Stimulated activated CD8-positive, alpha-beta memory T cell treated with anti-CD3 and anti-CD28 coated beads, Interleukin-2, amount 100 ng/mL, for 48 hours (primary cell): ENCODE measurements at places on chromosomes 4 and X.

DNA sequence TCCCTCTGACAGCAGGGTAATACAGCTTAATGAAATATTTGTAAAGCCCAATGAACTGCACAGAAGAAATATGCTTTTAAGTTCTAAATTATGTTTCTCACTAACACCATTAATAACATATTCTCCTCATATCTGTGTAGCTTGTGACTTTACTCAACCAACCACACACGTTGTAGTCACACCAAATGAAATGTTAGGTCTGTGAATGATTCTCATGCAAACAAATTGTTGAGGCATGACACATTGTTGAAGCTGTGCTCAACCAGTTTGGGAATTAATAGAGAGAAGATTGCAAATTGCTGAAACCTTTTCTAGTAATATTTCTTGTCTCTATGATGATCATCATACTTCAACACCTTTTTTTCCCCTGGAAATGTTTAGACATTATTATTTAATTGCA is 645.9 kb downstream of the PCDH7 start:
- no peak for DNase-seq

- no peak for DNase-seq
Measured at GRCh38 chrX:103309860-103310554, 783 bp downstream of the BEX2 start.

GRCh38 chrX:12648995-12649394 is 142.2 kb upstream of the PRPS2 start:
- DNase-seq, result no peak

GRCh38 chr4:2412534-2412884 is 5.9 kb downstream of the ZFYVE28 start:
- peak; percentile 57 for DNase-seq

DNA sequence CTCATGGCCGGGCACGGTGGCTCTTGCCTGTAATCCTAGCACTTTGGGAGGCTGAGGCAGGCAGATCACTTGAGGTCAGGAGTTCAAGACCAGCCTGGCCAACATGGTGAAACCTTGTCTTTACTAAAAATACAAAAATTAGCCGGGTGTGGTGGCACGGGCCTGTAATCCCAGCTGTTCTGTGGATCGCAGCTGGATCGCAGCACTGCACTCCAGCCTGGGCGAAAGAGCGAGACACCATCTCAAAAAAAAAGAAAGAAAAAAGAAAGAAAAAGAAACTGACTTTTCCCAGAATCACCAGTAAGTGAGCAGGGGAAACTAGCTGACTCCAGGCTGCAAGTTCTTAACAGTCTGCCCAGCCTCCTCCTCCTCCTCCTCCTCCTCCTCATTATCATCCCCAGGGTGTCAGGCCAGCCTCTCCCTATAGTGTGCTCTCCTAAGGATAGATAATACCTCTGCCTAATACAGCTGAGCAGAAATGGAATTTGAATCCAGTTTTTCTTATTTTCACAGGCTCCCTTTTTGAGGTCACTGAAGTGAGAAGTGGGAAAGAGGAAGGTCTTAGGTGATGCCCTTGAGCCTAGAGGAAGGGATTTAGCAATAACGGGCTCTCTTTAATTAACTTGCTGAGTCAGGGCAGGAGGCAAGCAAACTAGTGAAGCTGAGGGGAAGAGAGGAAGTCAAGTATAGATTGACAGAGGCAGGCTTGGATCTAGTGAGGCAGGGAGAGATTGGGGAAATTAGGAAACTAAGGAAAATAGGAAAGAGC is 11.8 kb upstream of the ELF2 start:
- DNase-seq, result no peak

DNA sequence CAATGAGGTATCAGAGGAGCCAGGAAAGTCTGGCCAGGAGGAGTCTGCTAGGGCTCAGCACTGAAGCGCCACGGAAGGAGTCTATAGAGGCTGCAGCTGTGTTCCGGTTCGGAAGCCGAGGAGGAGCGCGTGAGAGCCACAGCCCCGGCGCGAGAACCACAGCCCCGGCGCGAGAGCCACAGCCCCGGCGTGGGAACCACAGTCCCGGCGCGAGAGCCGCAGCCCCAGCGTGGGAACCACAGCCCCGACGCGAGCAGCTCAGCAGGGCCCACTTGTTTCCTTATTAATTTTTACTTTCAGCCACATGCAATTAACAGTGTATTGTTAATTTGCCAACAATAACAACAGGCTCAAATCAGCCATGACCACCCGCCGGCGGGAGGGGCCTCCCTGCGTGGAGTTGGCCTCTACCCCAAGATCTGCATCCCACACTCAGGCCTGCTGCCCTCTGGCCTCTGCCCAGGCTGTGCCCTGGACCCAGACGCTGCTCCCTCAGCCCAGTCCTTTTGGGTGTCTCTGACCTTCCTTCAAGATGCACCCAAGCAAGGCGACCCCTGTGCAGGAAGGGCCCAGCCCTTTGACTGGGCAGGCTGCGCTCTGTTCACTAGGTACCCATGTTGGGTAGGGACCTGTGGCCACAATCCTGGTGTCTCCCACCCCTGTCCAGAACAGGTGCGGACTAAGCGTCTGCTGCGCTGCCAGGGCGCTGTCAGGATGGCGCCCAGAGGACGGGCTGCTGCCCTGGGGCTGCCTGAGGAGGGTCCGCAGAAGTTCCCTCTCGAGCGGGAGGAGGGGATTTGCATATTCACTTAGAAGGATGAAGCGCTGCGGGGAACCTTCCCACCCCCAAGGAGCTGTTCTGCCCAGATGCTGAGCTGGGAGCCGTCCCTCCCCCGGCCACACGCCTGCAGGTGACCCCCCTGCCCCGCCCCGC is 113.8 kb downstream of the ADRA2C start:
- no peak for DNase-seq

GRCh38 chr4:77163641-77164040 is 6.6 kb downstream of the CCNG2 start:
- no peak for DNase-seq

- DNase-seq, result no peak
Measured at GRCh38 chrX:70436343-70436742, 8.3 kb upstream of the DLG3 start.
